Kasumi-1 (cell line): ENCODE measurements at places on chromosomes 6 and 20.

DNA sequence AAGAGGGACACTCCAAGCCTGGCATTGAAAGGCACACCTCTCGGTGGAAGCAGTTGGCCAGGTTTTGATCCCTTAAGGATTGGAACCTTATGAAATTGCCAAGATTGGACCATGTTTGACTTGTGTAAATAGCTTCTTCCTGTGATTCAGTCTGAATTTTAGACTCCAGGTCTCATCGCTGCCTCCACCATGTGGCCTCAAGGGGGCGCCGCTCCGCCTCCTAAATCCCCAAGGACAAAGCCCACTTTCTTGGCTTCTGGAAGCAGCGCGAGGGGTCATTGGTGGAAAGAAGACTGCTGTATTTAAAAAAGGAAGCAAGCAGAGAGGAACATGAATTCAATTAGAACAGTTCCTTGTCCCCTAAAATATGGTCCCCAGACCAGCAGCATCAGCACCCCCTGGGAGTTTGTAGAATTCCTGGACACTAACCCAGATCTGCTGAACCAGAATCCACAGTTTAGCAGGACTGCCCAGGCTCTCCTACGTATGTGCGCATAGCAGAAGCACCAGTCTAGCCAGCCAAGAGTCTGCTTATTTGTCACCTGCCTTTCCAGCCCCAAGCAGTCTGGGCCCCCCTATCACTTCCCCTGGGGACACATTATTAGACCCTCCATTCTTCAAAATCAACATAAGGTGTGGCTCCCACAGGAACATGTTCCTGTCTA is 108.5 kb downstream of the LY86 start:
- DNase-seq, result peak; percentile 91

GRCh38 chr6:53250176-53251032 is 98.3 kb downstream of the ELOVL5 start:
- DNase-seq, result no peak

- DNase-seq, result no peak
Measured at GRCh38 chr6:144063246-144063743, 32.1 kb downstream of the SF3B5 start.

DNA sequence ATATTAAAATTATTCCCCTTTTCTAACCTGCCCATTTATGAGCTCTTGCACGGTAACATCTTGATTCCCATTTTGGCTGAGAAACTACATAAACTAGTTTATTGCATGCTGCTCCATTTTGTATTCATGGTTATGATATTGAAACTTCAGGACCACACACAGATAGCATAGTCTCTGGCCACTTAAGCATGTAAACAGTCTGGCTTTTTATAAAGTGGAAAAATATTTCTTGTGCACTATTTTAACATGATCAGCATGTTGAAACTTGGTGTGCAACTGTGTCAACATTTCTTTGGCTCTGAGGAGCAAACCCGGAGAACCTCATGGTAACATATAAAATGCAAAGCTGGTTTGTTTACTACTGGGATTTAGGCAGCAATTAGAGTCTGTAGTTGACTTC is 70.7 kb downstream of the SLX4IP start:
- DNase-seq, result no peak

DNA sequence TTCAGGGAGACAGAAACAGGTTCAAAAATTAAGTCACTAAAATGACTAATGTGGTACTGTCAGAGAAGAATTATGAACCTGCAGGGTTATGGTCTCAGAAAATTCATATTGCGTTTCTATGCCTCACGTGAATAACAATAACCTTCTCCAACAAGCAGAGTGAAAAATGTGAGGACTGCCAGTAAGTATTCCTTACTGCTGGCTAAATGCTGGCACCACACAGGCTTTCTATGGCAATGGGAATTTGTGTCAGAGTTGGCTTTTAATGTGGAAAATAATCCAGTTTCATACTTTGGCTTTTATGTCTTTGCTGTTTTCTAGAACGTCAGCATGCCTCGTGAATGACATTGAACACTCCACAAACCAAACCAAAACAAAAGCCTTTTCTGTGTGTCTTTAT is 656.0 kb downstream of the KIF16B start:
- no peak for DNase-seq

DNA sequence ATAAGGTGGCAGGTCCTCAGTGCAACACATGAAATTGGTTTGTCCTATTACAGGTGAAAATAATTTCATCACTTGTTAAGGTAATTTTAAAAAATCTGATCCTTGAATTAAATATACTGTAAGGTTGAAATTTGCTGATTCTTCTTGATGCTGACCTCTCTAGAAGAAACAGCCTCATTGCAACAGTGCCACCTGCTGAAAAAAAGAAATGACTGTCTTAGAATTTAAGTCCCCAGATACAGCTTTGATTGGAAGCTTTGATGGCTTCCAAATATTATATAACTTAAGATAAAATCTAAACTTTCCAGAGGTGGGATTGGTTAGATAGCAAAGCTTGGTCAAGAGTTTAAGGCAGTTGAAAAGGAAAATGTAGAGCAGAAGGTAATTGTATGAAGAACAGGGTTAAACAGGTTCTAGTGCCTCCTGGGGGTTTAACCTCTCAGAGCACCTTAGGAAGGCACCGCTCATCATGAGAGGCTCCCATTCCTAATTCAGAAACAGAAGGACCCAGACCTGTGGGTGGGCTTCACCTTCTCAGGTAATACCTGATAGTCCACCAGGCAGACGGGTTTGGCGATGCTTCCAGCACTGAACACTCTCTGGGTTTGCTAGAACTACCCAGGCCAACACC is 401.0 kb downstream of the PAX1 start:
- DNase-seq, result peak; percentile 13

- DNase-seq, result no peak
Measured at GRCh38 chr6:8229915-8230756, 127.8 kb upstream of the EEF1E1 start.

DNA sequence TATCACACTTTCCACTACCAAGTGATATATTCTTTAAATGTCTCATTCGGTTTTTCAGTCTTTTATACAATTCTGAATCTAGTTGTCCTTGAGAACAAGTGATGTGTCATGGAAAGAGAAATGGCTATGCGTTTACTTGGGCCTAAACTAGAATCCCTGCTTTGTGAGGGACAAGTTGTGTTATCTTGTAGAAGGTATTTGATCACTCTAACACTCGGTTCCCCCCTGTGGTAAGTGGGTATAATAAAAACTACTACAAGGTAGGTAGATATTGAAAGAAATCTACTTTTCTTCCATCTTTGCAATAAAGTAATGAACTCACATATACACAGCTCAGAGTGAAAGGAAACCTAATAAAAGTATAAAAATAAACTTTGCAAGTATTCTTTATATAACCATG is 108.9 kb downstream of the MANEA start:
- DNase-seq, result no peak
